ENCODE measurements at places on chromosomes 11 and 22. TPM values are rescaled to one million over a fixed set of nuclear protein-coding genes. Genes with fewer than 3 reads are reported as not detected.

- no peak for DNase-seq
Observed at GRCh38 chr11:95175818-95176380, 55.1 kb downstream of the SESN3 start.

- DNase-seq, result no peak
Observed at GRCh38 chr22:39563571-39564428, 6.8 kb upstream of the CACNA1I start.

DNA sequence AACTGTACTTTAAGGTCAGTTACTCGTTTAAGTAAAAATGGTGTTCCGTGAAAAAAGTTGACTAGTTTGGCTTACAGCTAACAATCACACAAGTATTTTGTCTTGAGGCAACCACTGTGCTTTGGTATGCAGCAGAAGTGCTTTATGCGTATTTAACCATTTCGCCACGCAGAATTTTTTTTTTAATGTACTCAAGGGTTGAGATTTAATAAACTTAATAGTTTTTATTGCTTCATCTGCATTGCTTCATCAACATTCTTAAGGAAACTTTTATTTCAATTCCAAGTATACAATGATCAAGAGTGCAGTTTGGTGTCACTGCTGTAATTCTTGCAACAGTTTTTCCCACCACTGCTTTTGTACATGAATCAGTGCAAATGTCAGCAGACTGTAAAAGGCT lies 66.4 kb downstream of the ZNRF3 start:
- no peak for DNase-seq

DNA sequence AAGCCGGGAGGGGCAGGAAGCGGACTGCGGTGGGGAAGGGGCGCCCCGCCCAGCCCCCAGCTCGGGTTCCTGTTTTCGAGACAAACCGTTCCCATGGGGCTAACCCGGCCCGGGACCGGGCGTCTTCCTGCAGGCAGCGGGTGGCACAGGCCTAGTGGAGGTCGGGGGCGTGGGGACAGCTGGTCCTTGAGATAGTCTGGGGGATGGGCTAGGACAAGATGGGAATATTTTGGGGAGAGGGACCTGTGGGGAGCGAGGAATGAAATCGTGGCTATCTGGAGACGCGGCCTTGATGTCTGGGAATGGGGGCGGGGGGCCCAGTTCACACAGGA lies 1.2 kb upstream of the RASGRP2 start:
- peak; percentile 67 for DNase-seq

The MS4A3 gene
- total RNA-seq, result not detected

DNA sequence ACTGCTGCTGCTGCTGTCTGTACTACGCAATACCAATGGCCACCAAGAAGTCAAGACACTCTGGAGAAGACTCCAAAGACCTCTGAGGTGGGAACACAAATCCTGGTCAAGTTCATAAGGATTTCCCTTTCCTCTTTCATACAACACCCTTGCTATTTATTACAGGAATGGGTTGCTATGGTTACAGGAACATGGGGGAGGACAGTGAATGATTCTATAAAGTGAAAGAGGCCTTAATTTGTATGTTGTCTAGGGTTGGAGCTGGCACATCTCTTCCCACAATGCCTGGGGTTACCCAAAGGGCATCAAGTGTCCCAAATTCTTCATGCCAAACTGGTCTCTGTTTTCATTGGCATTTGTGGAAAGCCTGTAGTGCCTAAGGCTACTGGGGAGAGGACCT lies 11.4 kb upstream of the SEC14L3 start:
- DNase-seq, result no peak

- DNase-seq, result no peak
Observed at GRCh38 chr11:19642185-19643158, 70.2 kb upstream of the NAV2 start.

DNA sequence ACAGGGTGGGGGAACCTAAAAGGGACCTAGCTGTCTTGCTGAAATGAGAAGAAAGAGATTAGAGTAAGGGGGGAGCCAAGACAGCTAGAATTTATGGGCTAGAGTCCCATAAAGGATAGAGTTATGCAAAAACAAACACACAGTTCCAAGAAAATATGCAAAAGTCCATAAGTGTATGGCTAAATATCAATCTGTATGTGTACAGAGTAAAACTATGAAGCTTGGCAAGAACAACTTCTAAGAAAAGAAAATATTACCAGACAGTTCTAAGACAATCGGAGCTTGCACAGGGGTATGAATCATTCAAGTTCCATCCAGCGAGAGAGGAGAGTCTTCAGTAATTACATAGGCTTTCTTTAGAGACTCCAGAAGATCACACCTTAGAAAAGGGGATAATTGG lies 41.8 kb downstream of the GDPD4 start:
- no peak for DNase-seq

The SAA4 gene
- 0.50 TPM for total RNA-seq

GRCh38 chr11:77557553-77557952 lies 32.2 kb upstream of the AQP11 start:
- peak; percentile 53 for DNase-seq

DNA sequence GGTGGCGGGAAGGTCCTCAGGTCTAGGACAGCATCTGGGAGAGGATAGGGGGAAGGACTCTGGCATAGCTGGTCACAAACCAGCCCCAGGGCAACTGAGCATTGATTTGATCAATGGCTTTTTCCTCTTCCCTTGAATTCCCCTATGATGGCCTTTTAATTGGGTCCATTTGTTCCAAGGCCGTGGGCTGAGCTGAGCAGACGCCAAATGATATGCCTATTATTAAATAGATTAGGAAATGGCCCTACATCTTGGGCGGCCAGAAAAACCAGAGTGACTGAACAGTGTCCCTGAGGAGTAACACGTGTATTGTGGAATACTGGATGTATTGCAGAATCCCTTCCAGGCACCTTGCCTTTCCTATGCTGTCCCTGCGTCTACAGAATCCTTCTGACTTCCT lies 26.7 kb upstream of the P2RY6 start:
- no peak for DNase-seq

- DNase-seq, result peak; percentile 78
Observed at GRCh38 chr11:71246559-71246958, 5.8 kb downstream of the SHANK2 start.

The ART1 gene
- total RNA-seq, result not detected

DNA sequence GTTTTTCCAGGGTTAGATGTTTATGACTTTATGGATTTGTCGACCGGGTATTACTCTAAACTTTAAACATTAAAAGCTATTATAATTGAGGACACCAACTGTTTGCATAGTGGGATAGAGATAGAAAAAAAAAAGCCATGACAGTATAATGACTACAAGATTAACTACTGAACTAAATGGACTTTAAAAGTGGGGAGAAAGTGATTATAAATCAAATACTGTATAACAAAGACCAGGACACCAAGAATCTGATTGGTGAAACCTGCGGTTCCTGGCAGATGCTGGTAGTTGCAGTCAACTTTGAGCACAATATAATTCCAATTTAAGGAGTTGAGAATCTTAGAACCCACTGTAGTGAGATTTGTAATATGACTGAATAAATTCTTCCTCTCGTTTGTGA lies 2.5 kb downstream of the CRKL start:
- no peak for DNase-seq

The HBB gene
- total RNA-seq, result not detected

The VPS11 gene
- total RNA-seq, result 17.2 TPM

The PLEKHB1 gene
- total RNA-seq, result 15.8 TPM

The FDXACB1 gene
- 2.2 TPM for total RNA-seq

DNA sequence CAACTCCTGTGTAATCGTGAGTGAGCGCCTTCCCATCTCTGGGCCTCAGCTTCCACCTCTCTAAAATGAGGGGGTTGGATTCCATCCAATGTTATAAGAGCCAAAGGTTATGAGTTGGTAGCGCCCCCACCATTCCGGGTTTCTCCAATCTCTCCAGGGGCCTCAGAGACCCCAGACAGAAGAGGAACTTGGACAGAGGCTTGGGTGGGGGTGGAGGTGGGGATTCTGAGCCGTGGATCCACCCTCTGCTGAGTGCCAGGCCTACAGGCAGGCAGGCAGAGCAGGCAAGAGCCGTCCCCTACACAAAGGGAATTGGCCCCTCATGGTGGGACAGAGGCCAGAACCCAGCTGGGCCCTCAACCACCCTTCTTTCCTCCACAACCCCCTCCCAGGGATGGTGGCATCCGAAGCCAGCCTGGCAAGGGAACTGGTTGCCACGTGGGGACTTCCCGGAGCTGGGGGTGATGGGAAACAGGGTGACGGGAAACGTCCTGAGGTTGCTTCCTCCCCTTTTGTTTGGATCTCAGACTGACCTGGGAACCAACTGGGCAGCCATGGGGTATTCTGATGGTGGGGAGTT lies 31.8 kb downstream of the TXN2 start:
- DNase-seq, result no peak

- DNase-seq, result no peak
Observed at GRCh38 chr22:27844256-27844655, 42.7 kb upstream of the MN1 start.

DNA sequence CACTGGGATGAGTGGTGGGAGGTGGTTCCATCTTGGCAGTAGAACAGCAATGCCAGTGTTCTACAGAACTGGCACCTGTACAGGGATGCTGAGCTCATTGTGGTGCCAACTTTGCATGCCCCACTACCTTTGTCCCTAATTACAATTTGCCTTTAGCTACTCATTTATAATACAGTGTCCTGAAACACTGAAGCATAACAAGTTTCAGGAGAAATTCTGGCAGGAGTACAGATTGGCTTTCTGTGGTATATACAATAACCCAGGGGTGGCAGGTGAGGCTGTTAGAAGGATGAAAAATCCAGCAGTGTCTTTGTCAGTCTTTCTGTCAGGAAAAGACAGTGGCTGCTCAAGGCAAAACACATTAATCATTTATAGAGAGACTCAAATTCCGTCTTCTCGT lies 240.3 kb downstream of the FAM76B start:
- no peak for DNase-seq

The FCHSD2 gene
- 8.4 TPM for total RNA-seq

DNA sequence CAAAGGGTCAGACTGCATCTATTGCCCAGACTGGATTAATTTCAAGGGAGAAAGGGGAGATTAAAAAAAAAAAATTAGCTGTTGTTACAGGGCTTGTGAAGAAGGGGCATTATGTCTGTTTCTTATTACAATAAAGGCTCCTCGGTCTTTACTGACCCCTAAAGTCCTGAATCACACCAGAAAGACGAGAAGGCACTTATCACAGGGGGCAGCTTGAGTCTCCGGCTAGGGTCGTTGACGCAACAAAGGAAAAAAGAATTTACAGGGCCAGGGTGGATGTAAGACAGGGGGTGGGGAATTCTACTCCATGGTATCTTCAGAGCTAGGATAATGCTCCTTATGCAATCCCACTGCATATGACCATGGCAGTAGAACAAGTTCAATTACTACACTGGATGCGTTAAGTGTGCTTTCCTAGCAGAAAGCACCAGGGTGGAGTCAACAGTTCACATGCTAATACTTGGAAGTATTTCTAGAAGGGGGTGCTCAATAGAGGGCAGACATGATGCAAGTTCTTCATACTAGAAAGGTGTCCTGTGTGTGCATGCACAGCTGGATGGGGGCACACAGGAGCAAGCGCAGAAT lies 16.5 kb downstream of the DDX17 start:
- DNase-seq, result no peak

- no peak for DNase-seq
Observed at GRCh38 chr22:27625769-27626674, 175.5 kb downstream of the MN1 start.

DNA sequence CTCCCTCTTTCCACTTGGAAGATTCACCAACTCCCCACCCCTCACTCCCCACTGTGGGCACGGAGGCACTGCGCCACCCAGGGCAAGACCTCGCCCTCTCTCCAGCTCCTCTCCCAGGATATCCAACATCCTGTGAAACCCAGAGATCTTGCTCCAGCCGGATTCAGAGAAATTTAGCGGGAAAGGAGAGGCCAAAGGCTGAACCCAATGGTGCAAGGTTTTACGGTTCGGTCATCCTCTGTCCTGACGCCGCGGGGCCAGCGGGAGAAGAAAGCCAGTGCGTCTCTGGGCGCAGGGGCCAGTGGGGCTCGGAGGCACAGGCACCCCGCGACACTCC lies 397 bp upstream of the CD44 start:
- peak; percentile 22 for DNase-seq

DNA sequence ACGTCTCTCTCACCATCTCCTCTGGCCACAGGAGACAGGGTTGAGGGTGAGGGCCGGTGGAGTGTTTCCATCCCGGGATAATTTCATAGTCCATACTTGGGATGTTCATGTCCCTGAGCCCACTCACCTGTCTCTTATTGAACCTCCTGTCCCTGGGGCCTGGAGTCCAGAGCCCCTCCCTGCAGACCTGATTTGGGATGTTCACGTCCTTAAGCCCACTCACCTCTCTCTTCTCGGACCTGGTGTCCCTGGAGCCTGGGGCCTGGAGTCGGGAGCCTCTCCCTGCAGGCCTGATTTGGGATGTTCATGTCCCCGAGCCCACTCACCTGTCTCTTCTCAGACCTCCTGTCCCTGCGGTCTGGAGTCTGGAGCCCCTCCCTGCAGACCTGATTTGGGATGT lies 868.2 kb downstream of the BRD1 start:
- DNase-seq, result no peak

All from WTC11 (cell line).